ENCODE measurements at places on chromosomes 13 and 19.

DNA sequence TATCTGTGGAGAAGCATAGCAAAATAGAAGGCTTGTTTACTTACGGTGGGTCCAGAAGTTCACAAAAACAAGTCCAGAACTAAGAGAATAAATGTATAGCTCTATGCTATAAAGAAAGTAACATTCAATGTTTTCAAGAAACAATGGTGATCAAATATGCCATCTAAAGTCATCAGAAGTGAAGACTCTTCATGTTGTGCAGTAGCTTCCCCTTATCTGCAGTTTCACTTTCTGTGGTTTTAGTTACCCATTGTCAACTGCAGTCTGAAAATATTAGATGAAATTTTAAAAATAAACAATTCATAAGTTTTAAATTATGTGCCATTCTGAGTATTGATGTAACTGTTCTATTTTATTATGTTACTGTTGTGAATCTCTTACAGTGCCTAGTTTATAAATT is 72.5 kb downstream of the EDNRB start:
- DNase-seq = no peak

DNA sequence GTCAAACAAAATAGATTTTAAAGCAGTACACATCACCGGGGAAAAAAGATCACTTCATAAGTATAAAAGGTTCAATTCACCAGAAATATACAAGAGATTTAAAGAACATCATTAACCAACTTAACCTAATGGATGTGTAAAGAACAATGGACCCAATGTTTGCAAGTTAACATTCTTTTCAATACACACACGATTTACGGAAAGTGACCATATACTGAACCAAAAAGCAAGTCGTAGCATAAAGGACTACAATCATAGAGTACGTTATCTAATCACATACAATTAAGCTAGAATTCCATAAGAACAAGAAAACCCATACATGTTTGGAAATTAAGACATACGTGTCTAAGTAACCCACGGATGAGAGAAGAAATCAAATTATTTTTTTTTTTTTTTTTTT is 9.6 kb downstream of the TGDS start:
- no peak for DNase-seq

DNA sequence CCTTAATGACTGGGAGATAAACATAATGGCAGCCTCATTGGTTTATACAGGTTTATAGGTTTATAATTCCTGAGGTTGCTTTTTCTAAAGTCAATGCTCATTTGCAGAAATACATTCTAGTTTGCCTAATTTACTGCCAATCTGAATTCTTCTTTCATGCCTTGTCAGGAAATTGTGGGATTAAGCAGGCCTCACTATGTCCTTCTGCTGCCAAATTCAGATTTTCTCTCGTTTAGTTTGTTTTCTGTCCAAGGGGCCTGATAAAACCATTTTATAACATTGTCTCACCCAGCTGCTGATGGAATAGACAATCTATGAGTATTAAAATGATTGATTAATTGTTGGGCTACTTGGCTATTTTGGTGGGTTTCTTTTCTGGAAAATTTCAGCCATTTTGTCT is 42.4 kb upstream of the OBI1 start:
- no peak for DNase-seq

GRCh38 chr19:10766671-10767201 is 48.9 kb downstream of the DNM2 start:
- no peak for DNase-seq

All from HuH-7 (cell line).